Skeletal muscle cell (primary cell): ENCODE measurements at places on chromosomes 7 and 10.

DNA sequence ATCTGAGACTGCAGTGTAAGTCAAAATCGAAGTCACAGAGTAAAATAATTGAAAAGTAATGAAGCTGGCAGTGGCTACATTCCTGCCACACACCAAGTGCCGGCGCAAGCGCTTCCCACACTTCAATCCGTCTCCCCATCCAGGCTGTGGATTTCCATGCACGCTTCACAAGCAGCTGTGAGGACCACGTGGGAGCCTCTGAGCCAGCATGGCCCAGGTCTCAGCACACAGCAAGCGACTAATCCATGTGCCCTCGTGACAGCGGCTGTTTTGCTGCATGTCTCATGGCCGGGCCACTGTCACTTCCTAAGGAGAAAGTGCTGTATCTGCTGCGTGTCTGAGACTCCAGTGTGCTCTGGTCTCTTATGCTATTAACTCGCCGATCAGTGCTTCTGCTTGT is 566.9 kb downstream of the DNAJB6 start:
- no peak for DNase-seq

GRCh38 chr7:81990395-81990794 is 220.5 kb upstream of the HGF start:
- peak; percentile 34 for DNase-seq

DNA sequence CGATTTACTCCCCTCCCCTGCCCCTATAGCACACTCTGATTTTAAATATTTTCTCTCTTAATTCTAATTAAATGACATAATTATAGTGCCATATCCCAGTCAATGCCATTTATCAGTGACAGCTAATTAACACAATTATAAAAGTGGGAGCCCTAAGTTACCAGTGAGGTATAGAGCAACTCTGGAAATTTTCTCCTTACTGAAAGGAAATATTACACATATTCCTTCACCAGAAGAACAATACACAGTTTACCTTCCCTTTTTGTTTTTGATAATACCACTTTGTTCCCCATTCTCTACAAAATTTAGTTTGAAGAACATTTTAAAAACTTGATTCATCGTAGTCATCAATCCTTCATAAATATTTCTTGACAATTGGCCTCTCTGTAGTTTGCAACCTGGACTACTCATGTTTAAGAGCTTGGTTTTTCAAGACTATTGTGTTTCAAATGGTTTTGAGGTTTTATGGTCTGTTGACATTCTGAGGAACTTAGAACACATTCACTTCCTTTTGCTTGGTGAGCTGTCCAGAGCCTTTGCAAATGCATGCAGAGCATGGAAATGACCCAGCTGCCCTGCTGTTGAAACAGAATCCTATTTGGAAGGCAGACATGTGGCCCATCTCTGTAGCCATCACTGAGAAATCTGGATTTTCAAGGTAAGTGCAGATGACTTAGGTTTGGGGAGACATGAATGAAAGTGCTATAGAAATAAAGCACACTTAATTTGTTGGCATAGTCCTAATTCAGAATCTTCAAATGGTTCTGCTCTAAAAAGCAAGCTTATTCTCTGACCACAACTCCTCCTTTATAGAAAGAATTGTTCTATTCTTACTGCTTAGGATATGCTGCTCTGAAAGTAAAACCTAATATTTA is at the start of gene GPR141:
Gene GPR141 (plus strand): TSS at position 521 of the 875 bp plus-strand sequence. CDS start 56,628 bp downstream, outside the sequence.
- DNase-seq, result no peak

- no peak for DNase-seq
These were observed 3.5 kb downstream of the MGAM start for GRCh38 chr7:141999058-141999623.

DNA sequence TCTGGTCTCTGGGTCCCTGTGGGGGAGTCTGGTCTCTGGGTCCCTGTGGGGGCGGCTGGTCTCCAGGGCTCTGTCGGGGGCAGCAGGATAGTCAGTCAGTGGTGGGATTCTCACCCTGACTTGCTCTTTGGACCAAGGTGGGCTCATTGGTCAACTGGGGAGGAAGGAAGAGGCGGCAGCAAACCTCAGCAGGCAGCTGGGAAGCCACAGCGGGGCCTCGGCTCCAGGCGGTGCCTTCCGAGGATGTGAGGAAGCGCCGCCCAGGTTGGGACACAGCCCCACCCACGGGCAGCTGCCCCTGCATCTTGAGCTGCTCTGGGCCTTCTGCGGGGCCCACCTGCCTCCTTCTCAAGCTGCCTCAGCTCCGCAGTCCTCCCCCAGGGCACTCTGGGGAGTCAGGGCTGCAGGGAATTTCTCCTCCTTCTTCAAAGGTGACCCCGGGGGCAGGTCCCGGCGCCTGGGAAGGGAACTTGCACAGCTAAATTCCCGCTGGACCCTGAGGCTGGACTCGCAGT is 20.4 kb upstream of the KNDC1 start:
- no peak for DNase-seq

DNA sequence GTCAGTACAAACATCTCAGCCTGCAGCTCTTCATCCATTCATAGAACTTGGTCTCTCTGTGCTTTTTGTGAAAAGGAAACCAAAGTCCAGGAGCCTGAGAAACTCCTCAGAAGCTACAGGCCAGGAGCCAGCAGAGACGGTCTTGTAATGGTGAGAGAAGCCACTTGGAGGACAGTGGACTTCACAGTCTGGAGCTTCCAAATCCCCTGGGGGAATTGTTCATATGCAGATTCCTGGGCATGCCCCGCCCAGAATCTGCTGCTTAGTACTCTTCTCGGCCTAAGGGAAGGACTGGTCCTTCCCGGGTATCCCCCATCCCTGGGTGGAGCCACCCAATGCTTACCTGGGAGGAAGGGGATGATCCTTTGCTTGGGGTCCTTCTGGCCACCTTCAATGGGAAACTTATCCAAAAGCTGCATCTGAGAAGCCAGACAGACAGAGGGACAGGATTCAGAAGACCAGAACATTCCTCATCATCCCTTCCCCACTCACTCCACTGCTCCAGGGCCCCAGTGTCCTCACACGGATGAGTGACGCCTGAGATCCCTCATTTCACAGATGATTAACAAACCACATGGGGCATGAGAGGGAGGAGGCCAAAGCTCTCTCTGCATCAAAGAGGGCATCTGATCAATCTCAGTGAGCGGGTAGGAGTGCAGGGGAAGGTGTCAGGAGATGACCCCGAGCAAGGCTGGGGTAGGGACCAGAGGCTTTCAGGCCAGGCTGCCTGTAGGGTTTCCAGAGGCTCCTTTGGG is 88.4 kb downstream of the SH3PXD2A start:
- no peak for DNase-seq

GRCh38 chr7:30315589-30315988 is 31.2 kb downstream of the ZNRF2 start:
- no peak for DNase-seq

DNA sequence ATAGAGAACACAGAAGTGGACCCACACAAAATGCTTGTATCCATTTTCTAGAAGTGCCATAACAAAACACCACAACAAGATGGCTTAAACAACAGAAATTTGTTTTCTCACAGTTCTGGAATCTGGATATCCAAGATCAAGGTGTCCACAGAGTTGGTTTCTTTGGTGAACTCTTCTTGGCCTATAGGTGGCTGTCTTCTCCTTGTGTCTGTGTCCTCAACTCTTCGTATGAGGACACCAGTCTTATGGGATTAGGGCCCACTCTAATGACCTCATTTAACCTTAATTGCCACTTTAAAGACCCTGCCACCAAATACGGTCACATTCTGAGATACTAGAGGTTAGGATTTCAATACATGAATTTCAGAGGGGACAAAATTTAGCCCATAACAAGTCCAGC is 30.8 kb upstream of the C10orf71 start:
- DNase-seq, result no peak

DNA sequence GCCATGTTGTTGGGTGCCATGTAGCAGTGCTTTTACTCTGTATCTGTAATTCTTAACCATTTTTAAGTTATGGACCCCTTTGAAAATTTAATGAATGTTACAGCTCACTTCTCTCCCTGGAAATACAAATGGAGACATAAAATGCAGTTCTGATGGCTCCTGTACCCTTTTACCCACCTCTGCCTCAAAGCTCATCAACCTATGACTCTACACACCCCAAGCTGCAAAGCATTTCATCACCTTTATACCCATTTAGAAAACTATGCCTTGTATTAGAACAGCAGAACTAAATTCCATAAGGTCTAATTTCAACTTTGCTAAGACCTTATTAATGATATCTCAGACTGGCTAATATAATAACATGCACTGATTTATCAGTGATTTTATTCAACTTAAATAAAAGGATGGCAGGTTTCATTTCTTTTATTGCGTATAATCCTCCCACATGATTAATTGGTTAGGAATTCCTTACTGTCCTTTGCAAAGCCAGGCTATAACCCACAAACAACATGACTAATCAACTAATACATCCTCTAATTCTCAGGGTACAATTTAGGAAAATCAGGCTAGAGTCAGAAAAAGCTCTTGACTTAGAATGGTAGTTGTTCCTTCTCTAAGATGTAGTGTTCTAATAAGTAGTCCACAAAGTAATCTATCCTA is 68.1 kb downstream of the CPEB3 start:
- DNase-seq, result no peak

GRCh38 chr10:24902400-24902728 is 50.0 kb downstream of the PRTFDC1 start:
- DNase-seq, result no peak

DNA sequence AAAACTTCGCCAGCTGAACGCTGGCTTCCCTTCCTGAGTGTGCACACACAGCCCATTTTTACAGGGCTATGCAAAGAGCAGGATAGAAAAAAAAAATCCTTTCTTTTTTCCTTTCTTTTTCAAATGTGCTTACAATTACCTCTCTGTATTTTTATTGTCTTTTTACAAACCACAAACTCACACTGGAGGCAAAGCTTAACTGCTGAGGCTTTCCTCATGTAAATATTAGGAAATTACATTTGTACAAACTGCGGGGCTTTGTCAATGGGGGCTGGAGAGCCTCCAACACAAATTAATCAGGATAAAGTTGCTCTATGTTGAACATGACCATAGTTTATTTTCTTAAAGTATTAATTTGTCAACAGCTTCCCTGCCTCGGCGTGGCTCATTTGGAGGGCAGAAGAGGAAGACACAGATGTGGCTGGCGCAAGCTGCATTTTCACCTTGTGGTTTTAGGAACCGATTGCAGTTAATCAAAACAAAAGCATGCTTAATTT is 411.7 kb upstream of the MKI67 start:
- DNase-seq, result no peak

DNA sequence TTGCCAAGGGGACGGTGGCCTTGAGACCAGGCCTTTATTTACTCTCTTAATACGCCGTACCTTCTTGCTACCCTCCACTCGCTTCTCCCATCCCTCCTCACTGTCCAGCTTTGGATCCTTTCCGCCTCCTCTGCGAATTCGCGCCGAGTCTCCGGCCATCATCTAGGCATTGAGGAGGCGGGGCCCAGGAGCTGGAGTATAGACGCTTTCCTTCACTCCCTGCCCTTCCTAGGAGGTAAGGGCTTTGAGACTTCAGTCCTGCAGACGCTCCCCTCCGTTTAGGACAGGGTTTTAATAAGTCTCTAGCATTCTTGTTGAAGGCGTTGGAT is 538 bp downstream of the TFAM start:
- DNase-seq, result no peak

DNA sequence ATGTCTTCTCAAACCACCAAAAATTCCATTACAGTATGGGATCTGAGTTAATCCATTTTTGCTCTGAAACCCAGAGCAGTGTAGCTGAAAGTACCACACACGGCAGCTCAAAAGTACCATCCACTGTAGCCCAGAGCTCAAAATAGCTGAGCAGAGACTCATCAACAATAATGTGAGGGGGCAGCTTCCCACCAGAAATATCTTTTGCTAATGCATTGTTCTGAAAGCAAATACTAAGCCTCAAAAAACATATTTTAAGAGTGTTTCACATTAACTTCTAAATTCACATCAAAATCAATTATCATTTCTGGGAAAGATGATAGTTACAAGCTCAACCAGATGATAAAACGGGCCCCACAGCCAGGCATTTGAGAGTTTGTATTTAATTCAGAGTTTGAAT is 73.7 kb downstream of the ABLIM1 start:
- no peak for DNase-seq

- DNase-seq, result no peak
These were observed 30.6 kb upstream of the CNPY1 start for GRCh38 chr7:155576900-155577508.

GRCh38 chr7:28298870-28299518 is 113.3 kb upstream of the CREB5 start:
- no peak for DNase-seq

GRCh38 chr7:98879198-98879978 is 1.1 kb downstream of the TRRAP start:
- no peak for DNase-seq

GRCh38 chr7:80039251-80039884 is 95.3 kb upstream of the GNAI1 start:
- DNase-seq, result no peak

DNA sequence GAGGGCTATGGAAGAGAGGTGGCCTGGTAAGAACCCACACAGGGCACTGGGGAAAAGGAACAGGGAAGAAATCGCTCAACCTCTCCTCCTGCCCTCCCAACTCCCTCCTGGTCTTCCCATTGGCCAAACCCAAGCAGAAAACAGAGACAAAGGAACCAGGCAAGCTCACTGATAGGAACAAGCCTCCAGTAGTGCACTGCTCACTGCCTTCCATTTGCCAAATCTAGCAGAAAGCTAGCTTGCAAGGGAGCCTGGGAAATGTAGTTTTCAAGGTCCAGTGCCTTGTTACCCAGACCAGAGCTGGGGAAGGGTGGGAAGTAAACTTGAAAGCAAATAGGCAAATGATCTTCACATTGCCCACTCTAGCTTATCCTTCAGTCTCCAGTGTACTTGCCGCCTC is 556.1 kb upstream of the AUTS2 start:
- no peak for DNase-seq
